Neuronal stem cell (in vitro differentiated cells): ENCODE measurements at places on chromosomes 7 and 10.

DNA sequence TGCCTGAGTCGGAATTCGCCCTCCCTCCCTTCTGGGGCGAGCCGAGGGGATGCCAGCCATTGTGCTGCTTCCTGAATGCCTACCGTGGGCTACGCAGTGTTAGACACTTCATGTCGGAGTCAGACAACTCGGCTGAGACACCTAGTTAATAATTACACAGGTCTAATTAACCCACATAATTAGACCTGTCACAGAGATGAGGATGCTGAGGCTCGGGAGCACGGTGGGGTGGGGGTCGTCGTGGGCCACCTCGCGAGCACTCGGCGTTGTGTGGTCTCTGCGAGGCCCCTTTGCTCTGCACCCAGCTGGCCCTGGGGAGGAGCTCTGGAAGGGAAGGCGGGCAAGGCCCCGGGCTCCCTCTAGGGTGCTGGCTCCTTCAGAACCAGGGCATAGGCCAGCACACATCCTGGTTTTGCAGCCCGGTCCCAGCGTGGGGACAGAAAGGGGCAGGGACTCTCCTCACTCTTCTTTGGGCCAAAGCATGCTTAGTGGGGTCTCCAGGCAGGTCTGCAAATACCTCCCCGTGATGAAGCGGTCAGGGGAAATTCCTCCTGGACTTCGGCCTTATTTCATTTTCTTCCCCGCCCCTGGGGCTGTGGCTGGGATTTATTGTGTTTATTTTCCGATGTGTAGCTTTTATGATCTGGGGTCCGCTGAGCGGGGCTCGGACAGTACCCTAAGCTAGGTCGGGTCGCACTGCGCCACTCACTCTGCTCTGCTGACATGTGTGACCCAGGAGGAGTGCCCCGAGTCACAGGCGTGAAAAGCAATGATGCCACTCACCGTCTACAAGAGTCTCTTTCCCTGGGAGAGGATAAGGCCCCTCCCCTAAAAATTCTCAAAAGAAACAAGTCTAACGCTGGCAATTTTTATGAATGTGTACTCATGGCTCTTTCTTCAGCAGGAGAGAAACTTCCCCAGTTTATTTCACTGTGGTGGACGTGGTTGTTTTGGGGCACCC is 4.9 kb upstream of the FOXL3 start:
- DNase-seq, result no peak

- DNase-seq, result no peak
Measured at GRCh38 chr7:47405286-47405904, 176.5 kb downstream of the TNS3 start.

DNA sequence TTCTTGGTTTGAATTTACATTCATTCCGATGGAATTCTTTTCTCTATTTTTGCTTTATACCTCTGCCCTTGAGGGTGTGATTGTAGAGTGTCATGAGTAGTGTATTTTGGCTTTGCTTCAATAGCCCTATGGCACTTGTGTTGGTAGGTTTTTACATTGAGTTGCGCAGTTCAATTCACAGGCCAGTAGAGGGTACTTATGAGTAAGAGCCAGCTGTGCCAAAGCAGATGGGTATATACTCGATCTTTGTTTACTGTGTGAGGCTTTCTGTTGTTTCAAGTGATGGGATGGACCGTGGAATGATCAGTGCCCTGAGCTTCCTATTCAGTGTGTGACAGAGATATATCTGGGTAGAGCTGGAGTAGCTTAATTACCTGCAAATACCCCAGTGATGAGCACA is 4.3 kb upstream of the AKR1C3 start:
- DNase-seq, result no peak

DNA sequence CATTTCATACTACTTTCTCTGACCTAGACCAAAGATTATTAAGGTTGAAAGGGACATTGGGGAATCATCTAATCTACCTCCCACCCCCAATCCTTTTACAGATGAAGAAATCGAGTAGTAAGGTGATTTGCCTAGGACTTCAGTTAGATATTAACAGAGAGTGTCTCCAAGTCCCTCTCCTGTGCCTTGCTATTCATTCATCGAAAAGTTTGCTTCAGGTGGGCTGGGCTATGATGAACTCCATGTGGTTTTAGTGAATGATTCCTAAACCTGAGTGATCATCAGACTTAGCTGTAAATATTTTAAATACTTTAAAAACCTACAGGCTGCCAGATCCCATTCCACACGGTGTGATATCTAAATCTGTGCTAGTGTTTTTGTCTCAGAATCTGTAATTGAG is 259.4 kb upstream of the SORCS1 start:
- DNase-seq, result no peak

DNA sequence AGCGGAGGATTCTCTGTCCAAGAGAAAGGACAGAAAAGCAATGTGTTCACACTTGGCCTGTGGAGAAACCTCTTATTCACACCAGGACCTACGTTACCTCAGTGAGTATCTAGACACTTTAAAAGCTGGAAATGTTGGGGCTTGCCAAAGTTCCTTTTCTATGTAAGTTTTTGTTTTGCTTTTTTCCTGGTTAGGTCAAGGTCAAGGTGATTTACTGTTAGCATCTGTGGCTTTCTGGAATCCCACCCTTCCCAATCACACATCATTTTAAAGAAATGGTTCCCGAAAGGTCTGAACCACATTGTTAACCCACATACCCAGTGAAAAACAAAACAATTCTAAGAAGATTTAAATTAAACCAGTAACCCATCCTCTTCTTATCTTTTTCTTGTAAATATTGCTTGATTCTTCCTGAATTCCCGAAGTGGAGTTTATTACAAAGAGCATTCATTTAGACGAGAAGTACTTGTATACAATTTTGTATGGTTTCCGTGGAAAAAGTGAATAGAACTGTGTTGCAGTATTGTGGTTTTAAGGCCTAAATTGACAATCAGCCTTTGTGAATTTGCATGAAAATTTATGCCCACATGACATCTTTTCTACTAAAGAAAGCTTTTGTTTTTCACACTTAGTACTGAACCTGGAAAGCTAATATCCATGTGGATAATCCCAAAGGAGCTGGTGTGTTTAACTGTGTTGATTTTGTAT is 827.0 kb upstream of the IGFBP3 start:
- no peak for DNase-seq

- DNase-seq, result no peak
Measured at GRCh38 chr10:8628351-8628750, 573.9 kb downstream of the GATA3 start.

DNA sequence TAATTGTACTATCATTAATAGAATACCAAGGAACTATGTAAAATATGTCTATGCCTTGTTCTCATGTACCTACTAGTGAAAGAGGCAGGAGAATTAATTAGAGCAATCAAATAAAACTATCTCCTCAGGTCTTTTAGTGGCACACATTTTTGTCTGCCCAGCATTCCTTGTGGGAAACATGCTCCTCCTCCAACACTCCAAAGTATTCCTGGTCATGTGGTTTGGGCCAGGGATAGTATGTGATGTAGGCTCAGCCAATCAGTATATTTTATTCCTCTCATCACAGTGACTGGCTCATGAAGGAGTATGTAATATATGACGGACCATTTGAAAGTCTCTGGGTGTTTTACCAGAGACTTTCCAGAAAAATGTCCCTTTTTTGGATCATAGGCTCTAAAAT is 16.7 kb upstream of the SYPL1 start:
- no peak for DNase-seq

GRCh38 chr10:34397324-34397723 is 417.8 kb downstream of the PARD3 start:
- no peak for DNase-seq

- DNase-seq, result no peak
Measured at GRCh38 chr10:52769966-52770365, 2.6 kb downstream of the MBL2 start.

DNA sequence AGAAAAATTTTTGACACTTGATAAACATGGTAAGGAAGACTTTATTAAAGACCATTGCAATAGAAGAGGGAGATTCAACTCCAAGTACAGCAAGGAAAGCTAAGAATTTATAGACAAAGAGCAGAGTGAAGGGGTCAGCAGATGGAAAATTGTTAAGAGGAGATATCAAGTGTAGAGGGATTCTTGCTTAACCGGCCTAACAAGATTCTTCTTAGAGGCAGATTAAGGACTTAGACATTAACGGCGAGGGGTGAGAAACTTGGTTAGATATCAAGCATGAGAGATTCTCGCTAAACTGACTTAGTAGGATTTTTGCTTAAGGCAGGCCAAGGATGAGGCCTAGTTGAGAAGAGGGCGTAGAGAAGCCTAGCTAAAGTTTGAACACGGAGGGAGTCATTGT is 76.0 kb downstream of the ITGB1 start:
- no peak for DNase-seq

- DNase-seq, result no peak
Measured at GRCh38 chr10:24133835-24134234, 75.1 kb upstream of the KIAA1217 start.

DNA sequence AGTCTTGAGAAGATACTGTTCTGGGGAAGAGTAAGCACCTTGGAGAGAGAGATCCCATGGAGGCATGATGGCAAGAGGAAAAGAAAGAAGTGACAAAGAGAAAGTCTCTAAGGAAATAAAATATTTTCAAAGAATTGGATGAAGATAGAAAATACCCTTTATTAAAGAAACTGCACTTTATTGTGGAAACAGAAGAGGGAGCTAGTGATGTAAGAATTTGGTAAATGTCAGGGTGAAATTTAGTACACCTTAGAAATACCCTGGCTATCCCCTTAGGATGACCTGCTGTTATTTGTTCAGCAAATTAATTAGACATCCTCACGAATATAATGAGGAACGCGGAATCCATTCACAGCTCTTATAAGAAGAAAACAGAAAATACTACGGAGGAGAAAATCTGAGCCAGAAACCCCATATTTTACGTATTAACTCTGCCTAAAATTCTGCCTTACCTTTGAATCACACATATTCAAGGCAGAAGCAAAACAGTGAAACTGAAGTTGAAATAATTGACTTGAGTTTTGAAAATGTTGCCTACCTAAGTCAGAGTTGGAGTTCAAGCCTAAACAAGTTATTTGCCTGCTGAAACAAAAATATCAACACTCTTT is 90.7 kb downstream of the TFPI2 start:
- DNase-seq, result peak; percentile 6

DNA sequence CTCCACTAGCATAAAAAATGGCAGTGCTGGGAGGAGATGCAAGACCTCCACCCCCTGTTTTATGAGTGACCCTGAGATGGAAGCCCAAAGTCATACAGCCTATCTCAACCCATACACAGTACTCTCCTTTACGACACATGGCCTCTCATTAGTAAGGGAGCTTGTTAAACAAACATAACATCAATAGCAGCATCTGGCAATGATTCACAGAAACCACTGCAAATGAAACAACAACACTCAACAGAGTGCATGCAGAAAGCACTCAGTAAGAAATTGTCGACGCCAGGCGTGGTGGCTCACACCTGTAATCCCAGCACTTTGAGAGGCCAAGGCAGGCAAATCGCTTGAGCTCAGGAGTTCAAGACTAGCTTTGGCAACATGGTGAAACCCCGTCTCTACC is 27.5 kb upstream of the FIGNL1 start:
- no peak for DNase-seq

DNA sequence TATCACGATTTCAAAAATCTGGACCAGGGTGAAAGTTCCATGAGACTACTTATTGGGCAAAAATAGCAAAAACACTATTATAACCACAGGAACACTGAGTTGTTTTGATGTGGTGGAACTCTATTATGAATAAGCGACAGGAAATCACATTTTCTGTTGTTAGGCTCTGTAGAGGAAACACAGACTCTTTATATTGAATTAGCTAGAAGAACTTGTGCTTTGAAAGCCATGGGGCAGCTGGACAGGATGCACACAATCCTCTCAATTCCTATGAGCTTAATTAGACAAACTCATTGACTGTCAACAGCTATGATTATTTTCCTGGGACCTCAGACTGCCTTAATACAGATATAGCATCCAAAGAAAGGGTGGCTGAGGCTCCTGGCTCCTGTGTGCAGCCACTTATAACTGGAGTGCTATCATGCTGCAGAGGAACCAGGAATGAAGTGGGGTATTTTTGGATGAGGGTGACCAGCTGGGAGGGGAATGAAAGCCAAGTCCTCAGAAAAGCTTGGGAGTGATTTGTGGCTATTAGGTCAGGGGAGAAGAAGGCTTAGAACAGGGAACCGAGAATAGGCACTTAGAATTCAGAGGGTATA is 657.3 kb downstream of the TYW1 start:
- DNase-seq, result no peak

- DNase-seq, result no peak
Measured at GRCh38 chr7:21999896-22000295, 54.2 kb upstream of the CDCA7L start.

GRCh38 chr10:28094121-28094520 is 95.2 kb upstream of the ODAD2 start:
- no peak for DNase-seq

- no peak for DNase-seq
Measured at GRCh38 chr7:17289074-17289645, 9.3 kb upstream of the AHR start.

- DNase-seq, result no peak
Measured at GRCh38 chr7:6436385-6436685, 11.4 kb downstream of the DAGLB start.

DNA sequence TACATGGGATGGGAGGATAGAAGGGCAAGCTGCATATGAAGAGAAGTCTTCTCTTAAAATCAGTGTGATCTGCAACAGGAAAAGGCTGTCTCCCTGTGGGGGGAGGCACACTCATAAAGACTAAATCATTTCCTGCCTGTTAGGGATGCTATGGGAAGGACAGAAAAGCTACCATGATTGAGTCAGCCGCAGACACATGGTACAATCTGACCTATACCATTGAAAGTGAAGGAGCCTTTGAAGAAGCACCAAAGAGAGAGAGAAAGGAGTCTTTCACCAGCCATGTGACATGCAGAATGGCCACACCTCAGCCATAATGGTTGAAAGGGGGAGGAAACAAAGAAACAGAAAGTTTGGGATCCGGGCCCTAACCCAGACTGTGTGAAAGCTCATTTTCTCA is 29.1 kb downstream of the NUDCD3 start:
- no peak for DNase-seq

DNA sequence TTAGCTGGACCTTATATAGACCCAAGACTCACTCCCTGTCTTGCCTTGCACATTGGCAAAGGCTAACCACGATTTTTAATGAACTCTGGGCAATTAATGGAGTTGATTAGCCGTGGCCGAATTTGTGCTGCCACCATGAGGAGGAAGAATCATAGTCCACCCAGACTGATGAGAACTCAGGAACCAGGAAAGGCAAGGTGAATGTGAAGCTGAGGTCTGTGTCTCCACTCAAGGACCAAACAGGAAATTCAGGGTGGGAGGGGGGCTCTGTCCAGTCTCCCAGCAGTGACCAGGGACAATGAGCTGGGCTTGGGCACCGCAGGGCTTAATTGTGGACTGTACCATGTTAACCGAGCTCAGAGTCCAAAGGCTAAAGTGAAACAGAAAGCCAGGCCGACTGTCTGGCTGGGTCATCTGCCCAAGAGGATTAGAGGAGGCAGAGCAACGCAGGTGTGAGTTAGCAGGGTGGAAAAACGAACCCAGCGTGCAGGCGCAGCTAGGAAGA is 127.0 kb upstream of the JCAD start:
- DNase-seq, result no peak
